Right renal cortex interstitium (tissue), 3 donors: ENCODE measurements at places on chromosomes 4 and X.

- no peak for DNase-seq
Measured at GRCh38 chrX:25241461-25241860, 225.7 kb upstream of the ARX start.

- DNase-seq = no peak
Measured at GRCh38 chrX:40359593-40359992, 221.2 kb upstream of the ATP6AP2 start.

GRCh38 chr4:168096407-168096784 is 4.1 kb downstream of the ANXA10 start:
- no peak for DNase-seq

DNA sequence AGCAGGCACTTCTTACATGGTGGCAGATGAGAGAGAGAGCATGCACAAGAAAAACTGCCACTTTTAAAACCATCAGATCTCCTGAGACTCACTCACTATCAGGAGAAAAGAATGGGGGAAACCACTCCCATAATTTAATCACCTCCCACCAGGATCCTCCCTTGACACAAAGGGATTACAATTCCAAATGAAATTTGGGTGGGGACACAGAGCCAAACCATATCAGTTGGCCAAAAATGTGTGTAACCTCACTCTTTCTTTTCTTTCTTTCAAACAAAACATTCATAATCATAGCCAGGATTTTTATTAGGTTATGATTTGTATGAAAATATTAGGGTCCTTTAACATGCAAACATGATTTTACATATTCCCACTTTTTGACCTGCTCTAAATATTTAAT is 222.1 kb downstream of the PCDH18 start:
- no peak for DNase-seq
